ENCODE measurements at places on chromosomes 16 and 17.

DNA sequence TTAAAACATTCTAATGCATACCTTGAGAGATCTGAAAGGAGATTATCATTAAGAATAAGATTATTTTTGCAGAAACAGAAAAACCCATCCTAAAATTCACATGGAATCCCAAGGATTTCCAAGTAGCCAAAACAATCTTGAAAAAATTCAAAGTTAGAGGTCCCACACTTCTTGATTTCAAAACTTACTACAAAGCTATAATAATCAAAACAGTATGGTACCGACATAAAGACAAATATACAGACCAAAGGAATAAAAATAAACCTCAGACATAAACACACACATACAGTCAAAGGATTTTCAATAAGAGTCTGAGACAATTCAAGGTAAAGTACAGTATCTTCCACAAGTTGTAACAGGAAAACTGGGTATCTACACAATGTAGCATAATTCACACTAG, 16.2 kb downstream of the C16orf87 start:
- no peak for DNase-seq

GRCh38 chr17:8826808-8827435, 27.8 kb upstream of the MFSD6L start:
- no peak for DNase-seq

- DNase-seq = no peak
These were observed 197.2 kb upstream of the CHMP6 start for GRCh38 chr17:80794281-80795089.

DNA sequence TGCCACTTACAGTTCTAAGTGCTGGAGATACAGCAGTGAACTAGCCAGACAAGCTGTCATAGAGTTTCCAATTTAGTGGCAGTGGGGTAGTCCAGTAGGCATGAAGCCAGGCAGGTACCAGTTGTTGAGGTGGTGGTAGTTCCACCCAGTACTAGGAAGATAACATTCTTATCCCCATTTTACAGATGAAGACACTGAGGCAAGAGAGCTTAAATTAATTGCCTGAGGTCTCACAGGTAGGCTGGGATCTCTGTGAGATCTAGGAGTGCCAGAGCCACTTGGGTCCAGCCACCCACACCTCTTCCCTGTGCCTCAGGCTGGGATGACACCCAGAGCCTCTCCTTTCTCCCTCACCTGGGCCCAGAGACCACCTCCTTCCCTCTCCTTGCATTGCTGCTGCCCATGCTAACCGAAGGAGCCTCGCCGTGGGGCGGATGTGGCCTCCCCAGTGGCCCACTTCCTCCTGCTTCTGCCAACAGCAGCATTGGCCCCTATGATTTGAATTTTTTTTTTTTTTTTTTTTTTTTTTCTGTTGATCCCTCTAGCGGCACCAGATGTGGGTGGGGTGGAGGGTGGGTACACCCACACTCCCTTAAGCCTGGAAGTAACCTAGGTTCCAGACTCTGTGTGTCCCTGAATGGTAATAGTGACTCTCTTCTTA, 114.0 kb downstream of the PRKCB start:
- no peak for DNase-seq

DNA sequence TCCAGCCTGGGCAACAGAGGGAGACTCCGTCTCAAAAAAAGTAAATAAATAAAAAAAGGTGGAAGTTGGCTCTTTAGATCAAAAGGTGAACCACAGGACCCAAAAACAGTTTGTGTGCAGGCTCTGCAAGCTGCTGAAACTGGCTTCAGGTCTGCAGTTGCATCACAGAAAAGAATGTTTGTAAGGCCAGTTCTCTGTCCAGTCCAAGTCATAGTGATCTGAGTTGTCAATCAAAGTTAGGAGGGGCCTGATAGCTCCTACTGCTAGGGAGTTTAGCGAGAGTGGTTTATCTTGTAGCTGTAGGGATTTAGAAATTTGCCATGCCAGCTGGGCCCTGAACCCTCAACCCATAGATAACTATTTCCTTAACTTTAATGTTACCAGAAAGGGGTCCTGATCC, 101.2 kb upstream of the CACNG5 start:
- no peak for DNase-seq

- no peak for DNase-seq
These were observed 120.2 kb downstream of the METRNL start for GRCh38 chr17:83199500-83200201.

GRCh38 chr16:57822018-57822553, 19.8 kb upstream of the KIFC3 start:
- DNase-seq = no peak
